Activated naive CD8-positive, alpha-beta T cell treated with anti-CD3 and anti-CD28 coated beads, Interleukin-2, amount 10 ng/mL, durations not matched to agents 7 days and 5 days (primary cell): ENCODE measurements at places on chromosomes 2 and 18. TPM values are rescaled to one million over a fixed set of nuclear protein-coding genes. Genes with fewer than 3 reads are reported as not detected.

DNA sequence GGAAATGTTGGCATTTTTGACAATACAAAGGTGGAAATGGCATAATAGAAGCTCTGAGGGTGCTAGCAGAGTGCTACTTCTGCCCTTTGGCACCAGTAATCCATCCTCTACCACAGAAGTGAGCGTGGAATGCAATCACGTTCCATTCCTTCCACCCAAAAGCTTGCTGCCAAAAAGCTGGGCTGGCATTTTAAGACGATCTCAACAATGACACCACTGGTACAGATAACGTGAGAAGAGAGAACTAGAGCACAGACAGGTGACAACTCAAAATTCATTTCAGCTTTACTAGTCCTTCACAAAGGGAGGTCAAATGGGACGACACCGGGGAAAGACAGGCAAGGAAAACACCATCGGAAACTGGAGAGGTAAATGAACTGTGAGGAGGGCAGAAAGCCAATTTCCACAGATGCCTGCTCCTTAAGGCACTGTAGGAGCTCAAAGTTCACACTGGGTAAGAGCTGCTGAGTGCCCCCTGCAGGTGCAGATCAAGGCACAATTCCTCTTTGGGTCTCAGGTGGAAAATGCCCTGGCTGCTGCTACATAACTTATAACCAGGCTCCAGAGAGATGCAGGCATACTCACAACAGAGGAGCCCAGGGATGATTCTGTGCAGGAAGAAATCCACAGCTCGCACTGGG lies 50.7 kb upstream of the RNU4ATAC start:
- H3K27me3 ChIP-seq = no peaks in the 10 kb centered on the region
- DNase-seq = no peak
- peaks cover 7% of the 10 kb centered on the region for H3K4me1 ChIP-seq
- H3K4me3 ChIP-seq = no peak overlapping the region
- peaks cover 5% of the 10 kb centered on the region for H3K36me3 ChIP-seq
- no peak overlapping the region for H3K27ac ChIP-seq

DNA sequence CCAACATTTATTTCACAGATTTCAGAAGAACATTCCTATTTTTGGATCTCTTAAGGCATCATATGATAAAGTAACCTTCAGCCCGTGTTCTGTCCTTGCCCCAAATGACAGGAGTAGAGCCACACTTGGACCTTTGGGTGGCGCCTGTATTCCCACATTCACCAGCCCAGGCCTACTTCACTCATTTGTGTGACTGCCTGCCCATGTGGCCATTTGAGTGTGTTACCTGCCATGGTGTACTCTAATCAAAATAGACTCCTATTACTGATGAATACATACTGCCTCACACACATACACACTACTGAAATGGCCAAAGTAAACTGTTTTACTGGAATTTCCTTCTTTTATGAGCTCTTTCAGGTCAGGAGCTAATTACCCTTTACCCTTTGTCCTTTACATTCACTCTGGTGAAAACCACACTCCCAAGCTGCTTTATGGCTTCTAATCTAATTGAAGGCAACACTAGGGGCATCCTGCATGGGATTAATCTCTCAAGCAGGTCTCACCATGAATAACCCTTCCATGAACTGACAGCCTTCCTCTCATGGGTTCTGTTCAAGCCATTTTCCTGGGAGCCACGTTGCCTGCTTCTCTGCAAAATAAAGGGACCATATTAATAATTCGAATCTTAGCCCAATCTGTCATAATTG lies 271.0 kb upstream of the GALNT5 start:
- H3K4me3 ChIP-seq = no peak overlapping the region
- no peaks in the 10 kb centered on the region for H3K4me1 ChIP-seq
- H3K27ac ChIP-seq = no peak overlapping the region
- no peaks in the 10 kb centered on the region for H3K36me3 ChIP-seq

GRCh38 chr2:1685078-1685956 lies 59.0 kb downstream of the PXDN start:
- no peak overlapping the region for H3K4me3 ChIP-seq
- no peak for DNase-seq
- H3K27me3 ChIP-seq = peaks cover 8% of the 10 kb centered on the region
- no peak overlapping the region for H3K27ac ChIP-seq

DNA sequence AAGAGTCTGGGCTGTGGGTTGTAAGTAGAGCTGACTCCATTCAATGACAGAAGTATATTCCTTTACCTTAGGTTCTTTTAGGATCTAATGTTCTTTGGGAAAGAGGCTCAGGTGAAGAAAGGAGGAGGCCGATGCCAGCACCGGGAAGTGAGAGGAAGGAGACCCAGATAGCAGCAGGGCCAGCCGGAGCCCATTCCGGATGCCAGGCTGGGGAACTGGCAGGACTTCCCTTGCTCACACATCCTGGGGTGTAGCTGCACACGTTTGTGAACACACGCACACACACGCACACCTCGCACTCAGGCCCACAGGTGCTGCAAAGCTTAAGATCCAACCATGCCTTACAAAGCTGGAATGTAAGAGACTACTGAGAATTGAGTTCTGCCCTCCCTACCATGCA lies 95.8 kb upstream of the SMAD2 start:
- DNase-seq = no peak
- H3K4me1 ChIP-seq = no peaks in the 10 kb centered on the region
- H3K4me3 ChIP-seq = no peak overlapping the region

GRCh38 chr18:61582202-61582710 lies 249.0 kb downstream of the CDH20 start:
- no peak overlapping the region for H3K27ac ChIP-seq
- no peaks in the 10 kb centered on the region for H3K36me3 ChIP-seq
- H3K27me3 ChIP-seq = peaks cover 41% of the 10 kb centered on the region
- H3K4me1 ChIP-seq = peaks cover 11% of the 10 kb centered on the region
- no peak overlapping the region for H3K4me3 ChIP-seq
- DNase-seq = no peak

DNA sequence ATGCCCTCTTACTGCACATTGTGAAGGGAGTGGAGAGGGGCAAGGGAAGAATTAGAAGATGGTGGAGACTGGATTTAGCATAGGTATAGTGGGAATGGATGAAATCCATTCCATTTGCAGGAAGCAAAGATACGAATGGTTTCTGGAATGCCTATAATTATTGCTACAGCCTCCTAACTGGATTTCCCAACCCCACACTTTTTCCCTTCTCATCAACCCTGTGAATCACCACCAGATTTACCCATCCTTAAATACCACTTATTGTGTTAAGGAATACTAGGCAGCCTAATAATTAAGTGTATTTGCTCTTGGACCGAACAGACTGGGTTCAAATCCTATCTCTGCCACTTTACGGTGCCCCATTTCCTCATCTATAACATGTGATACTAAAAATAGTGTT lies 39.3 kb upstream of the CREB1 start:
- H3K4me3 ChIP-seq = no peak overlapping the region
- H3K27ac ChIP-seq = no peak overlapping the region
- peaks cover 7% of the 10 kb centered on the region for H3K4me1 ChIP-seq
- H3K36me3 ChIP-seq = no peaks in the 10 kb centered on the region
- DNase-seq = no peak
- H3K27me3 ChIP-seq = peaks cover 3% of the 10 kb centered on the region

DNA sequence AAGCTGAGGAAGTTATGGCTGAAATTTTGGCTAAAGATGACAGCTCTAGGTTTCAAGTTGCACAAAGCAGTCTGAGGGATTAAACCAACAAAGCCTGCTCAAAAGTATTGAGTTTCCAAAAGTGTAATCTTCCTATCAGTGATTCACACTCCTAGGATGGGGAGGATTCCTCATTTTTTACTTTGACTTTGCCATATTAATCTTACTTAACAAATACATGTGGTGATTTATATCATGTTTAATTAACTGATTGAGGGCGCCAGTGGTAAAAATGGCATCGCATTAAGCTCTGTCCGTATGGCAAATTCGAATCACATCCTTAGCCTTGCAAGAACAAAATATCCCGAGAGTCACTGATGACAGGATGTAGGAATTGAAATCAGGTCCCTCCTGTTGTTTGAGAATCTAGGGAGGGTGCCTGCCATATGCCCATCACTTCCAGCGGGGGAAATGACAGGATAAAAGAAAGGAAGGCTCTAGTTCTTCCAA lies 78.1 kb upstream of the ETAA1 start:
- no peak overlapping the region for H3K4me3 ChIP-seq
- no peak for DNase-seq
- H3K27me3 ChIP-seq = no peaks in the 10 kb centered on the region
- no peaks in the 10 kb centered on the region for H3K4me1 ChIP-seq
- H3K36me3 ChIP-seq = no peaks in the 10 kb centered on the region

DNA sequence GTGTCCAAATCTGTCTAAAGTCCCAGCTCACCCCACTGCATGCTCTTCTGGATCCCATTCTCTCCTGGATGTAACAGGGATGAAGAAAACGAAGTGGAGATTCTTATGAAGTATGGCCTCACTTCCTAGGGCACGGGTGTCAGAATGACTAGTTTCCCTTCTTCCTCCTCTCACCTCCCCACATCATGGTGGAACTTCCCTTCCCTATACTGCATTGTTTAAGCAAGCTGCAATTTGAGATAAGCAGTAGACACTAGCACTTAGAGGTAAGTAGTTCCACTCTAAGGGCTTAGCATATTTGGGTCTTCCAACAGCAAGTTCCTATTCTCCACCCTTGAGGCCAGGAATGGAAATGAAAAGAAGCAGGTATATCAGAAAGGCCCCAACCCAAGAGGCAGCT lies 29.7 kb downstream of the SLC4A5 start:
- peaks cover 1% of the 10 kb centered on the region for H3K4me1 ChIP-seq
- no peak for DNase-seq
- no peaks in the 10 kb centered on the region for H3K27me3 ChIP-seq

- H3K4me1 ChIP-seq = peaks cover 3% of the 10 kb centered on the region
- peaks cover 62% of the 10 kb centered on the region for H3K27me3 ChIP-seq
- no peak overlapping the region for H3K27ac ChIP-seq
- DNase-seq = no peak
- no peak overlapping the region for H3K4me3 ChIP-seq
Measured at GRCh38 chr2:20448977-20449306, 2.1 kb downstream of the RHOB start.

- H3K36me3 ChIP-seq = no peaks in the 10 kb centered on the region
- no peak for DNase-seq
- H3K4me3 ChIP-seq = no peak overlapping the region
- H3K27ac ChIP-seq = no peak overlapping the region
Measured at GRCh38 chr2:20428717-20429490, 18.0 kb upstream of the RHOB start.

DNA sequence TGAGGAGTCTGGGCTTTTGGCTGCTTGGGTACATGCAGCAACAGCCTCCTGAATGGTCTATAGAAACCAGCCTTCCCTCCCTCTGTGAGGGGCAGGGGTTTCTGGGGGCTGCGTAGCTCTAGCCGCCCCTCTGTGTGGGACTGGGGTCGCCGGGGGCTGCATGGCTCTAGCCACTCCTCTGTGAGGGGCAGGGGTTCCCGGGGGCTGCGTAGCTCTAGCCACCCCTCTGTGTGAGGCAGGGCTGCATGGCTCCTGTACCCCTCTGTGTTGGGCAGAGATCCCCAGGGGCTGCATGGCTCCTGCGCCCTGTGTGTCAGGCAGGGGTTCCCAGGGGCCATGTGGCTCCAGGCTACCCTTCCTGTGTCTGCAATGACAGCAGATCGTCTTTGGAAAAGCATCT lies 17.6 kb downstream of the HS6ST1 start:
- no peaks in the 10 kb centered on the region for H3K27me3 ChIP-seq
- no peak overlapping the region for H3K4me3 ChIP-seq
- no peak overlapping the region for H3K27ac ChIP-seq
- DNase-seq = no peak
- peaks cover 3% of the 10 kb centered on the region for H3K4me1 ChIP-seq

- DNase-seq = no peak
- no peak overlapping the region for H3K4me3 ChIP-seq
- H3K27me3 ChIP-seq = no peaks in the 10 kb centered on the region
- H3K27ac ChIP-seq = no peak overlapping the region
- H3K4me1 ChIP-seq = no peaks in the 10 kb centered on the region
Measured at GRCh38 chr2:6301426-6301825, 564.3 kb downstream of the CMPK2 start.

DNA sequence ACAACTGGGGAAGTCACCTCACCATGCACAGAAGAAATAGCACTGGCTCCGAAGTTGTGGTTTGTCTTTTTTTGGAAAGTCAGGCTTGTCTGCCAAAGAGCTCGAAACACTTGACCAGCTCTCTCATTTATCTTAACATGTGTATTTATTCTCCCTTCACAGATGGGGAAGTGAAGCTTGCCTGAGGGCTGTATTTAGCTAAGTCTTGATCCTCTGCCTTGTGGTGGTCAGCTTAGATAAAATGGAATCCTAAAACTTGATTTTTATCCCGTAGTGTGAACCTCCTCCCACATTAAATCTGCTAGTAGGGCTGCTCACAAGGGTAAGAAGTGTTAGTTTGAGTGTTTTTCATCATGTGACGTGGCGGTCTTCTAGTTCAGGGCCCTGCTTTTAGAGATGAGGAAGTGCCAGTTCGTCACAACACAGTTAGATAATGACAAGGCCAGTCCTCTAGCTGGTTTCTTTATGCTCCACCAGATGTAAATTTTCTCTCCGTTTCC lies 89.7 kb downstream of the TMEM247 start:
- no peaks in the 10 kb centered on the region for H3K27me3 ChIP-seq
- peaks cover 2% of the 10 kb centered on the region for H3K36me3 ChIP-seq
- DNase-seq = no peak

DNA sequence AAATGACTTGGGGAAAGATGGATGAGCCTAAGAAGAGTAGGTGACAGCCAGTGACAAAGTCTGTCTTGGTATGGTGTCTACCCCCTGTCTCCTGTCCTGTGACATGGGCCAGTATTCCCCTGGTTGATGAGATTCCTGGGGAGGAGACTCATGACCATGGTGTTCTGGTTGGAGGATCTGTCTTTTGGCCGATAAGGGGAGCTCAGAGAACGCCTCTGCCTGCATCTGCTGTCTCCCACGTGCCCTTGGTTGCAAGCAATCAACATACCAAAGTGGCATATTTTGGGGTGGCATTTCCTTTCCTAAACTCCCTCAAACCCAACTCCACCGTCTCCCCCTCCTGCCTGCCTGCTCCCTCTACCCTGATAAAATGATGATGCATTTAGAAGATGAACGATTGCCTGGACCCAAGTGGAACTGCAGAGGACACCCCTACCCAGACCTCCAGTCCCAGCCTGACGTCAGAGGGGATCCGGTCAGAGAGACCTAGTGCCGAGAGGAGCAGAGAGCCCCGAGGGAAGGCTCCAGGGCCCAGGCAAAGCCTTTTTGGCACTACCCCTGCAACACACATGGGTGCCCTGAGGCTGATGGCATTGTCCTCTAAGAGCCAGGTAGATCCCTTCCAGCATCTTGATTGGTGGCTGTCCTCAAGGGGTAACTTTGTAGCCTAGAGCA lies 124.2 kb upstream of the MSH6 start:
- no peaks in the 10 kb centered on the region for H3K4me1 ChIP-seq
- peaks cover 3% of the 10 kb centered on the region for H3K27me3 ChIP-seq
- no peak overlapping the region for H3K4me3 ChIP-seq

DNA sequence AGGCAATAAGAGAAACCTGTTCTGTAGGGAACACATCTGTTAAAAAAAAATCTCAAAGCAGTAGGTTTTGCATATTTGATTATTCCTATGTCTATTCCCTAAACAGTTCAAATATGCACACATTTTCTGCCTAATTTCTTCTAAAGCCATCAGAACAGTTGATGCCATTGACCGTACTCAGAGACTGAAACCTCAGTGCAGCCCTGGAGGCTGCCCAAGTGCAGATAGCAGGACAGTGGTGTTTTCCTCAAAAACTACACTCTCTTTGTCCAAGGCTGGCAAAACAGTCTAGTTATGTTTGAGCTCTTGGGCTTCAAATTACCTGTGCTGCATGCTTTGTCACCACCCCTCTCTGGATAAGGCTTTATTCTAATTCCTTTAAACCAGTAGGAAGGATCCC lies 23.3 kb upstream of the NFE2L2 start:
- no peak overlapping the region for H3K27ac ChIP-seq
- peaks cover 14% of the 10 kb centered on the region for H3K36me3 ChIP-seq
- DNase-seq = no peak
- H3K27me3 ChIP-seq = no peaks in the 10 kb centered on the region
- no peak overlapping the region for H3K4me3 ChIP-seq

SNORC gene
- total RNA-seq = 2.1 TPM

PROKR1 gene
- not detected for total RNA-seq

MAL gene
- 184 TPM for total RNA-seq

APCDD1 gene
- not detected for total RNA-seq

OBSL1 gene
- not detected for total RNA-seq

MAPK4 gene
- not detected for total RNA-seq
